Stimulated activated CD4-positive, alpha-beta T cell treated with anti-CD3 and anti-CD28 coated beads, Interleukin-1b, Interleukin-23, amount 100 ng/mL, for 24 hours (primary cell): ENCODE measurements at places on chromosomes 2 and 18.

DNA sequence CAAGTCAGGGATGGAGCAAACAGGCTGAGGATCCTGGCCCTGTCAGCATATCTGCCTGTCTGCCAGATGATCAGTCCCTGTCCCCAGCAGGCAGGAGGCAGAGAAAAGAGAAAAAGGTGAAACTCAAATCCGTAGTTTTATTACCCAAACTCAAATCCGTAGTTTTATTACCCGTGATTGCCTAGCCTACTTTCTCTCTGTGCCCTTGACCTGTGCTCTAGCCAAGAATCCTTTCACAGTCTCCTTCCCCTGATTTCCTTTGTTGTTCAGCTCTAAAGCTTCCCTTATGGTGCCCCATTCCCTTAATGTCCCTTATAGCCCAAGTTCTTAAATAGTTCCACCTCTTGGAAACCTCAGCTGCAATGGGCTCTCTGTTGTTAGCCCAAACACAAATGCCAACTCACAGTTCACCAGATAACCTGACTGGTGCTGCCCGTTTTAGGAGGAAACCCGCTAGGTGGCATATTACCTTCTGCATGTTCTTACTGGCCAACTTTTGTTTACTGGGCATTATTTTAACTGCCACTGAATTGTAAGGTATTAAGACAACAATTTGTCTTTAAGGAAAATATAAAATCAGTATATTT, 125.7 kb upstream of the FZD5 start:
- DNase-seq: no peak

- no peak for DNase-seq
Observed at GRCh38 chr18:37720663-37721062, 155.1 kb upstream of the CELF4 start.

- DNase-seq: no peak
Observed at GRCh38 chr2:164835302-164835701, 6.3 kb downstream of the COBLL1 start.

DNA sequence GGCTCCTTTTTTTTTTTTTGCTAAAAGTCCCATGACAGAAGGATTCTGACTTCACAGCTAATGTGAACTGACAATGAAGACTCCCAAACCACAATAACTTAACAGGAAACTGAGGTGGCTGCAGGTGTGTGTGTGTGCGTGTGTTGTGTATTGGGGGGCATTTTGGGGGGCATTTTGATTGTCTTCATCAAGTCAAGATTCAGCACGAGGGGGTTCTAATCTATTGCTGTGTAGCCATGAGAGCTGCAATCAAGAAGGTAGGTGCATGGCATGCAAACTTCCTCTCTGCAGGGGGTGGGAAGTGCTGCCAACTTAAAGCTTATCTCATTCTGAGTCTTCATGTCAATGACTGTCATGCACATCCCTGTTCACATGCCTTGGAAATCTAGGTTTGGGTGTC, 25.2 kb downstream of the SPRED2 start:
- no peak for DNase-seq

- DNase-seq: no peak
Observed at GRCh38 chr2:100813527-100813926, 6.4 kb upstream of the NPAS2 start.

DNA sequence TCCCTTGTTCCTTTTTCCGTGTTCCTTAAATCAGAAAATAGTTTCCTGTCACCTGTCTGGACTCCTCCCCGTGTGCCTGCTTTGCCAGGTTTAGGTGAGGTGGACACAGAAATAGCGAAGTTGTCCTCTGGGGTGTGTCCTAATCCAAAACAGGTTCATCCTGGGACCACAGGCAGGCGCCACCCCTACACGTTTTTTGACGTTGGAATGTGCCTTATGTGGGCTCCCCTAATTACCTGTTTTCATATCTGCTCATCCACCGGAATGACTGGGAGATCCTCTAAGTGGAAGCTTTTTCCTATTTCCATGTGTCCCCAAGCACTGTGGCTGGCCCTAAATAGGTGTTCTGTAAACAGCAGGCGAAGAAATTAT, 49.0 kb upstream of the PAIP2B start:
- no peak for DNase-seq

DNA sequence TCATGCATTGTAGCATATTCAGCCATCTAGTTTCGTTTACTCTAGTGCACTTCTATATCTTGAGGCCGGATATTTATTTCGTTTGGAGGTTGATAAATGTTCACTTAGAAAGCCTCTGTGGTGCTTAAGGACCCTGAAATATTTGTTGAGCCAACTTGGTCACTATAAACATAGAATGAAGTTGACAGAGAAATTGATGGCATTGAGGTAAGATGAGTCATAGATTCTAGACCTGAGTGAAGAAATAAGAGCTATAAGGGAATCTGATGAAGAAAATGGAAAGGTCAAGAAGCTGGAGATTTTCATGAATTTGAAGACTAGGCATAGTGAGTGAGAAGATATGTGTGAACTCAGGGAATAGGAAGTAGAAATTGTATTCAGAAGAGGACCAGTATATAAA, 35.9 kb downstream of the EPC2 start:
- DNase-seq: no peak

GRCh38 chr2:114222344-114222743, 220.1 kb upstream of the DPP10 start:
- DNase-seq: no peak

- no peak for DNase-seq
Observed at GRCh38 chr2:60097298-60097697, 456.2 kb downstream of the BCL11A start.

DNA sequence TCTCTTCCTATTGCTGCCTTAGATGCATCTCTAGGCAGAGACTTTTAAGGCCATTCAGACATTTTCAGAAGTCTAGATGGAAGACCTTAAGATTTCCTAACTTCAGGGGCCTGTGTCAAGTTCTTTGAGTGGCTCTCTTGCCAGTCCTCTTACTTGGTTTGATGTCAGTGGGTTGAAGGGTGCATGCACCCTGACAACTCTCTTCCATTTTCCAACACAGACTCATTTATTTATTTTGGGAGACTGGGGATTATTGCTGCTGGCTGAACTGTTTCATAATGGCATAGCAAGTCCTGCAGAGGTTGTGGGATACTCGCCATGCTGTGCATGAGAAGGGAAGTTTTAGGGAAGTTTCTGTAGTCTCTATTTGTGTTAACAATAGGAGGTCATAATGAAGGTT, 39.0 kb upstream of the ACADL start:
- DNase-seq: no peak

DNA sequence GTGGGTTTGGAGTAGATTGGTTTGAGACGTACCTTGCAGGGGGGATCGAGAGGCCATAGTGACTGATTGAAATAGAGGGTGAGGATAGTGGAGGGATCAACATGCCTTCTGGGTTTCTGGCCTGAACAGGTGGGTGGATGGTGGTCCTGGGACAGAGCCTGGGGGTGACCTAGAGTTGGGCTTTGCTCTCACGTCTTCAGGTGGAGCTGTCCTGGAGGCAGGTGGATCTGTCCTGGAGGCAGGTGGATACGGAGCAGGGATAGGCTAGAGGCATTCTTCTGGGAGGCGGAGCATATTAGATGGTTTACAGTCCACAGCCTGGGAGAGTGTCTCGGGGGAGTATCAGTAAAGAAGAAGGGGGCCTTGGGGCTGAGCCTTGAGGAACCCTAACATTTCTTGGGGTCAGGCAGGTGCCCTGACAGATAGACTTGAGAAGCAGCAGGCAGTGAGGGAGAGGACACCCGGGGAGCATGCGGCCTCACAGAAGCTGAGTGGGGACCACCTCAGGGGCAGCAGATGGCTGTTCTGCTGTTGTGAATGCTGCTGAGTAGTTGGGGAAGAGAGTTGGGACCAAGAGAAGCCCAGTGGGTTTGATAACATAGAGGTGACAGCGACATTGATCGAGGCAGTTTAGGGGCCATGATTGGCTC, 1.6 kb downstream of the CAPN10 start:
- DNase-seq: no peak

- no peak for DNase-seq
Observed at GRCh38 chr2:241984271-241984655, 114.7 kb downstream of the RTP5 start.

GRCh38 chr2:205482399-205483081, 199.8 kb upstream of the NRP2 start:
- no peak for DNase-seq

GRCh38 chr18:65924904-65925303, 174.1 kb downstream of the CDH7 start:
- no peak for DNase-seq

DNA sequence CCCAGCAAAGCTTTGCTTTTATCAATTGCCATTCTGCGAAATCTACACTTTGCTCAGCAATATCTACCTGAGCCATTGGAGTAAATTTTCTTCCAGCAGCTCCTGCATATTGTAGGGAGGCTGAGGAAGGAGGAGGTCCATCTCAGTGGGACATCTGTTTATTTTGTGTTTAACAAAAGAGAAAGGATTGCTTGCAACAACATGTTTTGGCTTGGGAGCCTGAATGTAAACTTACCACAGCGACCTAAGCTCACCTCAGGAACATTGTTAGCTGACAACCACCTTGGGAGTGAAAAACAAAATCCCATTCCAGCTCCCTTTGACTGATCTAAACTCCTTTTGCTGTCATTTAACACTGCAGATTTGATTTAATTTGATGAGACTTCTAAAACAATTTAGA, 356.1 kb downstream of the SS18 start:
- DNase-seq: no peak

DNA sequence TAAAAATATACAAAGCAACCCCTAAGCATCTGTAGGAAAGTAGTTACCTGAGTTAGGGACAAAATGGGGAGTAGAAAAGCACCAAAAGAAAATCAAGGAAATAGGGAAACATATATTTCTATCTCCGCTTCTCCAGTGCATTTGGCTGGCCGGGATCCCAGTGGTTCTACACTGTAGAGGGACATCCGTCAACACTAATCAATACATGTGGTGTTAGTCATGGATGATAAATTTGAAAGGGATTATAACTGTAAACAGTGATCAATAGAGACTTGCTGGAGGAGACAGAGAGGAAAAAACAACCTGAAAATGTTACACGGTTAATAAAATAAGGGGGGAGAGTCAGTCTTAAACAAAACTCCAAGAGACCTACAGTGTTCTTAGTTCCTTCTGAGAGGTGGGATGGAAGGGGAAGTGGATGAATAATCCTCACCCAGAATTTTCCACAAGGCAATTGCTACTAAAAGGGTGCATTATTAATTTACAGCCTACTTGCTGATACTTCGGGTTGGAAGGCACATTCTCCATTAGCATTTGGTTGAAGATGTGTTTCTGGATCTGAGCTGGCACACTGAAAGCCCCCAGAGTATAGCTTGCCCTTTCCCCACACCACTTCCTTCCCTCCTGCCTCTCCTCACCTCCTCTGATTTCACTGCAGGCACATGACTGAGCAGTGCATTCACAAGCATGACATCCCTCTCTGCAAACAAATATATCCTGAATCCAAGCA, 530.0 kb downstream of the BCL11A start:
- DNase-seq: no peak

DNA sequence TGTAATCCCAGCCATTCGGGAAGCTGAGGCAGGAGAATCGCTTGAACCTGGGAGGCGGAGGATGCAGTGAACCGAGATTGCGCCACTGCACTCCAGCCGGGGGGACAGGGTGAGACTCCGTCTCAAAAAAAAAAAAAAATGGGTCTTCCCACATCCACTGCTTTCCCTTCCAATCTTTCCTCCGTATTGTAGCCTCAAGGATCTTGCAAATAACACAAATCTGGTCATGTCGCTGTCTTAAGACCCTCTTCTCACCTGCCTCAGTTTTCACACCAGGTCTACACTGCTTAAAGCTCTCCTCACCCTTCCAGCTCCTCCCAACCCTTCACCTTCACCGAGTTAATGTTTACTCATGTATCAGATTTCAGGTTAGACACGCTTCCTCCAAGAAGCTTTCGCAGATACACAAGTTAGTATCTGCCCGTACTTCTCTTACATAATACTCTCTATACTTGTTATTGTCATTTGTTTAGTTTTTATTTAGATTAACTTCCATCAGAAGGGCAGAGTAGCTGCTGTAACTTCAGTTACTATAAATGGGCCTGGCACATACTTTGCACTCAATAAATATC, 1.5 kb downstream of the IER3IP1 start:
- no peak for DNase-seq

- DNase-seq: no peak
Observed at GRCh38 chr18:35282353-35282752, 7.7 kb downstream of the ZSCAN30 start.

GRCh38 chr2:19228715-19229114, 129.7 kb downstream of the OSR1 start:
- DNase-seq: no peak
